ENCODE measurements at places on chromosomes 13 and 19.

GRCh38 chr19:40641281-40641680 lies 40.1 kb downstream of the LTBP4 start:
- DNase-seq: no peak

- DNase-seq: no peak
These were observed 41.9 kb downstream of the NFIX start for GRCh38 chr19:13037161-13037560.

DNA sequence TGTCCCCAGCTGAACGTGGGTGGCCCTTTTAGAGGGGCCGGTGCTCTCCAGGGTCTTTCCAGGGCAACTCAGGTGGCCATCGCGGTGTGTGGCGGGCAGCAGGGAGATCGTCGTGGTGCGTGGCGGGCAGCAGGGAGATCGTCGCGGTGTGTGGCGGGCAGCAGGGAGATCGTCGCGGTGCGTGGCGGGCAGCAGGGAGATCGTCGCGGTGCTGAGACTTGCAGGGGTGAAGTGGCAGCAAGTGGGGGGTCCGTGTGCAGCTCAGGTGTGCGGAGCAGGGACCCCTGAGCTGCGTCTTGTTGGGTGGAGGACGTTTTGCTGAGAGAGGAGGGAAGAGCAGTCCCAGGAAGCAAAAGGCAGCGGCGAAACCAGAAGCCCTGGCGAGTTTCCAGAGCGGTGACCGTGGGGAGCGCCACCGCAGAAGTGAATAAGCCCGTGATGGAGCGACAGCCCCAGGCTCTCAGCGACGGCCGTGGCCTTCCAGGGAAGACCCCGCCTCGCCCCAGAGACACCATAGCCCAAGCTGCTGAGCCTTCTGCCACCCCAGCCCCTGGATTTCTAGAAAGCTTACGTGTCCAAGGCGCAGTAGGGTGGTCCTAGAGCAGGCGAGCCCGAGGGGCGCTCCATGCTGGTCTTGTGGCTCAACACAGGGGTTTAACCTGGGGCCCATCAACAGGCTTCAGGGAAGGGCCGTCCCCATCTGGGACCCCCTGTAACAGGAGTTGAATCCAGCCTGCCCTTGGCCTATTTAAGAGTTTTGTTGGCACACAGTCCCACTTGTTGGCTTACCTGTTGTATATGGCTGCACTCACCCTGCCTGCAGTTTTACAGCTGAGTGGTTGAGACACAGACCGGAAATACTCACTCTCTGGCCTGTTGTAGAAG lies 5.4 kb downstream of the NCLN start:
- no peak for DNase-seq

GRCh38 chr19:53504885-53505284 lies 33.1 kb upstream of the ZNF331 start:
- DNase-seq: no peak

GRCh38 chr13:40204246-40204645 lies 462.2 kb downstream of the FOXO1 start:
- DNase-seq: no peak

DNA sequence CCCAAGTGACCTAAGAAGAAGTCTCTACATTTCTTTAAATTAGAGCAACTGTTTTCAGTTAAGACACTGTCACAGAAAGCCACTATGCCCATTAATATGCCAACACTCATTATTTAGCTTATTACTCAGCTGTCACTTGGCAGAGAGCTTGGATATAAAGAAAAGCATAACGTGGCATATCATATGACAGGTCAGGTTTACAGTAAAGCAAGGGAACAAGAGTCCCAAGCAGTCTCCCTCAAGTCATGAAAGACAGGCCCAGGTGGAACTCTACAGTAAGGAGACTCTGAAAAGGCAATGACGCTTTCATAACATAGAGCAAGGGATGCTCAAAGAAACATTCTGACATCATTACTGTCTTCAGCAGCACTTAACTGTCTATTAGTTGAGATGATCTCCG lies 6.3 kb downstream of the LHFPL6 start:
- no peak for DNase-seq

DNA sequence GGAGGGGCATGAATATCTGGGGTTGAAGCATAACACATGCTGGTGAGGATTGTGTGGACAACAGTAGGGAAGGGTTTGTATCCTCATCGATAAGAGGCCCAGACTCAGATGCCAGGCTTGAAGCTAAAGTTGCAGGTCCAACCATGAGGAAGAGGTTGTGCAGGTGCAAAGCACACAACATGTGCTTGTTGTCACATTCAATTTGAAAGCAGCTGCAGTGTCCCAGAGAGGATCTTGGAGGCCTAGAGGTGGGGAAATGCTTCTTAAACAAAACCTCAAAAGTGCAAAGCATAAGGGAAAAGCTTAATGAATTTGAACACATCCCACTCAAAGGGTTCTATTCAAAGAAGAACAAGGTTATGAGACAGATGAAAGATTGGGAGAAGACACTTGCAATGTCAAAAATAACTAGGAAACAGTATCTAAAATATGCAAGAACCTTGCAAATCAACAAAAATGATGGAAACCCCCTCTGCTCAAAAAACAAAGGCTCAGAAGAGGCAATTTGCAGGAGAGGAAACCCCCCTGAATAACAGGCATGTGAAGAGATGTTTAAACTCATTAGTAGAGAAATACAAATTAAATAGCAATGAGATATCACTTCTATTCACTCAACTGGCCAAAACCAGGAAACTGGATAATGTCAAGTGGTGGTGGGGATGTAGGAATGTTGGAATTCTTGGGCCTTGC lies 187.1 kb downstream of the KATNAL1 start:
- DNase-seq: no peak

- no peak for DNase-seq
These were observed 1863.5 kb upstream of the PCDH20 start for GRCh38 chr13:63279136-63279535.

DNA sequence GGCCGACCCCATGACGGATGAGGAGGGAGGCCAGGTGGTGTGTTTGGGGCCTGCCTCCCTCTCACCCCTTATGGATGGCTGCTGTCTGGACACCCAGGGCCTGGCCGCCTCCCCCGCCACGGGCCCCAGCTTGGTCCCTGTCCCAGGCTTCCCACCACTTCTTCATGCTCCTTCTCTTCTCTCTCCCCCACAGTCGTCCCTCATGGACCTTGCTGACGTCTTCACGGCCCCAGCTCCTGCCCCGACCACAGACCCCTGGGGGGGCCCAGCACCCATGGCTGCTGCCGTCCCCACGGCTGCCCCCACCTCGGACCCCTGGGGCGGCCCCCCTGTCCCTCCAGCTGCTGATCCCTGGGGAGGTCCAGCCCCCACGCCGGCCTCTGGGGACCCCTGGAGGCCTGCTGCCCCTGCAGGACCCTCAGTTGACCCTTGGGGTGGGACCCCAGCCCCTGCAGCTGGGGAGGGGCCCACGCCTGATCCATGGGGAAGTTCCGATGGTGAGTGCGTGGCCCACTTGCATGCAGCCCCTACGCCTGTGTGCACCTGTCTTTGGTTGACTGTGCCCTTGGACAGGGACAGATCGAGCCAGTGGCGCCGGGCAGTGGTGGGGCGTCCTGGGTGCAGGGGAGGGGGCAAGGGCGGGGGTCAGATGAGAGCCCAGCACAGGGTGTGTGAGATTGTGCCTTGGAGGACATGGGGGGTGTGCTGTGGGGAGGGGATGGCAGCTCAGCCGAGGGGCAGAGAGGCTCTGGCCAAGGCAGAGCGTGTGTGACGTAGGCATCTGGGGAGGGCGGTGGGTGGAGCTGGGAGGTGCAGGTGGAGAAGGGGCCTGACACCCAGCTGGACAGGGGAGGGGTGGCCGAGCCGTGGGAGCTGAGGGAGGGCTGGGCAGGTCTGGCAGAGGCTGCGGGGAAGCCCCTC lies 16.8 kb downstream of the EPN1 start:
- no peak for DNase-seq

DNA sequence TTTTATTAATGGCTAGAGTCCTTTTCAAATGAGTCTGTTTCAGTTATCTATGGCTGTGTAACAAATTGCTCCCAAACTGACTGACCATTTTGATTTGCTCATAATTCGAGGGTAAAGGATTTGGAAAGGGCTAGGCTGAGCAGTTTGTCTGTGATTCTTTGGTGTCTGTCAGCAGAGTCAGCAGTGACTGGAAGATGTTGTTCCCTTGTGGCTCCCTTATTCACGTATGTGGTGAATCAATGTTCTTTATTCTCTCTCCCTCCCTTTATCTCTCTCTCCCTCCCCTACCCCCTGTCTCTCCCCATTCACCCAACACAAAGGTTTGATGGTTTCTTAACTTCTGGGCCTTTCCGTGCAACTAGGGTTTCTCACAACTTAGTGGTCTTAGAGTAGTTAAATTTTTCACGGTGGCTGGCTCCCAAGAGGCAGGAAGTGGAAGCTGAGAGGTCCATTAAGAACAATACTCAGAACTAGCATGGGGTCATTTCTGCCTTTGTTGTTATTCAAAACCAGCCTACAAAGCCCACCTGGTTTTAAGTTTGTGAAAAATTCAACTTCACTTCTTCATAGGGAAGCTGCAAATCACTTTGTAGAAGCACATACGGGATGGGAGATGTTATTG lies 772.5 kb upstream of the SLITRK1 start:
- no peak for DNase-seq

- no peak for DNase-seq
These were observed 39.1 kb upstream of the TFDP1 start for GRCh38 chr13:113545455-113545930.

DNA sequence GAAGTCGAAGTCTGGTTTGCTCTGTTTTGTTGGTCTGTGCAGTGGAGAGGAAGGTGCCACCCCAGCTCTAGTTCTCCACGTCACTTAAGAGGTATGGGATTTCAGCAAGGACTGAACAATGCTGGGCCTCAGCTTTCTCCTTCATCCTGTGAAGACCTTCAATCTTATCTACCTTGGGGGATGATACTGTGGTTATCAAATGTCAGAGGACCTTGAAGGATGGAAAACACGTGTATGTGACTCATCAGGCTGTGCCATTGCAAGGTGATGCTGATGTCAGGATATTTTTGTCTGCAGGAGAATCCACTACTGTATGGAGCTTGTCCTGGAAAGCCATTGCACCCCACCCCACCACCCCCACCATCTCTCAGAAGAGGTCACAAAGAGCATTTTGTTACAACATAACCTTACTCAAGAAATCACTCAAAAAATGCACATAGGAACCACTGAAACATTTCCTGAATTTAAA lies 81.4 kb upstream of the UQCRFS1 start:
- DNase-seq: no peak

DNA sequence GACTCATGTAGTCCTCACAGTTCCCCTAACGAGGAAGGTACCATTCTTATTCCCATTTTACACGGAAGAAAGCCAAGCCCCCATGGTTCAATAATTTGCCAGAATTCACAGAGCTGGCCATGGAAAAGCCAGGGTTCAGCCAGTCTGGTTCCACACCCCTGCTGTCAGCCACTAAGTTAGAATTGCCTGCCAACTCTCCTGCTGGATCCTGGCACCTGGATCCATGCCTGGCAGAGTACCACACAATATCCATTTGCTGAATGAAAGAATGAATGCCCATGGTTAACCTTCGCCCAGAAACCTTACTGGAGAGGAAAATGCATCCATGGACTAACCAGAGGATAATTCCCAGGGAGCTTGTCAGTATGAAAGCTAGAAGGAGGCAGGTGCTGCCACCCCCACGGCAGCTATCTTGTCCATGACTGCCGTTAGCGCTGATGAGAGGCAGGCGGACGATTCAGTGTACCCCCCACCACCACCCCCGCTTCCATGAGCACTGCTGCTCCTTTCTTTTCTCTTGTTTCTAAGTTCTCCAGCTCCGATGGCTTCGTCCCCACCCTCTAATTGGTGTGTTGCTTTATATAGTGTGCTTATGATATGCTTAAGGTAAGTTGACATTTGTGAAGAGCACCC lies 114.5 kb downstream of the SLC7A1 start:
- no peak for DNase-seq

- peak; percentile 65 for DNase-seq
These were observed at the start of gene RHPN2 for GRCh38 chr19:33064792-33065550. Gene RHPN2 (minus strand): TSS chr19:33064888. CDS start chr19:33064852, 36 bp downstream.

DNA sequence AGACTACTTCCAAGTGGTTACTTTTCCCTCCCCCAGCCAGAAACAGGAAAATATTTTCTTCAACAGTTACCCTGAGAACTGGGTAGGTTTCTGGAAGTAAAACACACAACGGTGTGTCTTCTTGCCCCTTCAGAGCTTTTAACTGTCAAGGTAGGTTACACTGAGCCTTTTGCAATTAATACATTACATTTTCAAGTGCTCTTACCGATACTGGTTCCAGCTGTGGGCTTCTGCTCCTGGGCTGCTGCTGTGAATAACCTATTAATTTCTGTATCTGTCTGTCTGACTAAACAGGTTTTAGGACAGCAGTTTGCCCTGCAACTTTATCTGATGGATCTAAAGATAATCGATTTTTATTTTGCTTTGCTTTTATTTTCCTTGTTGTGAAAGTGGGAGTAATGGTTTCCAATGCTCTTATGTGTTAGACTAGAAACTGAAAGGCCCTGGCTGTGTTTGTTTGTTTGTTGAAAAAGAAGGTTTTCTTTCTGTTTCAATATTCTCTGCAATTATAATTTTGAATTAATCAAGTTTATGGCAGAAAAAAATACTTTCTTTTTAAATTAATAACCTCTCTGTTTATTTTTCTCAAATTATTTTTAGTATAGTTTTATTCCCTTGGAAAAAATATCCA lies 196.7 kb upstream of the SLITRK6 start:
- DNase-seq: no peak

- no peak for DNase-seq
These were observed 258.9 kb downstream of the PCDH20 start for GRCh38 chr13:61156753-61157152.

DNA sequence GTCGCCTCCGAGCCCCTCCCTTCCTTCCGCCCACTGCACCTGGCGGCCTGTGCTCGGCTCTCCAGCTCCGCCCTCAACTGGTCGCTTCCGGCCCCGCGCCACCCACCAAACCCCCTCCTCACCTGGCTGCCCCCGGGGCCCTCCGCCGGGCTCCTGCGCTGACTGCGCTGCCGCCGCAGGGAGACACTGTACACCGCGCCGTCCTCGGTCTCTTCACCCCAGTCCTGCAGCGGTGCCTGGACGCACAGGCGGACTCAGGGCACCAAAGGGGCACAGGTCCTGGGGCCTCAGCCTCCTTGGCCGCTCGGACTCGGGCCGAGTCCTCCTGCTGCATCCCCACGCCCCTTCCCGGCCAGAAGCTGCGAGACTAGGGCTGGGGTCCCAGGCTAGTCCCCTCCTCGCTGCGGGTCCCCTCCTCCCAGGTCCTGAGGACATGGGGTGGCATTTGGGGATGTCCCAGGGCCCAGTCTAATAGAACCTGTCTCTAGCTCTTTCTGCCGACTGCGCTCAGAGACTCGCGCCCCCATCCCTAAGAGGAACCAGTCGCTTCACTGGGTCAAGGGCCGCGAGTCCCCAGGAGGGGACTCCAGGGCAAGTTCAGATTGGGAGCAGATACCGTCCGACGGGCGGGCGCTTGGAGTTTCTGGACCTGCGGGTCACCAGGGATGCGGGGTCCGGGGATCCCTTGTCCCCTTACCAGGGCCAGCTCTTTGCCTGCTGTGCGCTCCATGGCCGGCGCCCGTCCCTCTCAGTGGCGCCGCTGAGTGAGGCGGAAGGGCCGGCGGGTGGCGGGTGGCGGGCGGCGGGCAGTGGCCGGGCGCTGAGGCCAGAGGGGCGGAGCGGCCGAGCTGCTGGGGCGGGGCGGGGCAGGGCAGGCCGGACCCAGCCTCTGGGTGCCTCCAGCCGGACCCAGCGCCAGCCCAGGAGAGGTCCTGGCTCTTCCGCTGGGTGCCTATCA lies at the start of gene RGL3:
TSS of gene RGL3 (minus strand) at position 766 of the 958 bp plus-strand sequence. CDS start at position 730, 36 bp downstream.
- DNase-seq: no peak

All from activated naive CD4-positive, alpha-beta T cell treated with Interleukin-2 at 50 U/mL for 16 hours (primary cell).